ENCODE measurements at places on chromosomes 16 and 17.

GRCh38 chr17:27634776-27635175 lies 3.8 kb downstream of the LGALS9 start:
- no peak overlapping the region for H3K4me3 ChIP-seq
- peak overlapping the region; percentile 85 for H3K27ac ChIP-seq
- H3K4me1 ChIP-seq = peaks cover 33% of the 10 kb centered on the region
- H3K27me3 ChIP-seq = no peaks in the 10 kb centered on the region
- peaks cover 3% of the 10 kb centered on the region for H3K36me3 ChIP-seq

DNA sequence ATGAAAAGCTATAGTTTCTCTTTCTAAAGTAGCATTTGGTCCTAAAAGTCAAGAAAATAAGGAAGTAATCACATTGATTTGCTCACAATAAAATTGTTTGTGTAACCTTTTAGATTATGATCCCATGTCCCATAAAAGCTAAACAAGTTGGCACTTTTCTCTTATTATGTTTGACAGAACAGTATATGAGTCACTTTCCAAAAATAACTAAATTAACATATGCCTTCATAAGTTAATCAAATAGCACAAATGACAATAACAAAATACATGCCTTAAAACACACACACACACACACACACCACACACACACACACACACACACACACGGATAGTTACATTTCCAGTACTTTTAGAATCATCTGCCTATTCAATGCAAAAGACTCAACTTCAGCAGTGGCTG lies 2.8 kb downstream of the MED13 start:
- H3K4me3 ChIP-seq = peak overlapping the region; percentile 75
- H3K36me3 ChIP-seq = peaks cover 8% of the 10 kb centered on the region
- no peaks in the 10 kb centered on the region for H3K27me3 ChIP-seq
- peak overlapping the region; percentile 92 for H3K27ac ChIP-seq

- H3K4me3 ChIP-seq = no peak overlapping the region
- peak overlapping the region; percentile 88 for H3K27ac ChIP-seq
- H3K4me1 ChIP-seq = peaks cover 57% of the 10 kb centered on the region
- no peaks in the 10 kb centered on the region for H3K27me3 ChIP-seq
Observed at GRCh38 chr17:45579529-45580495, 89.3 kb upstream of the PLEKHM1 start.

- H3K36me3 ChIP-seq = peaks cover 28% of the 10 kb centered on the region
- no peak overlapping the region for H3K27ac ChIP-seq
Observed at GRCh38 chr17:75695830-75696271, 25.4 kb upstream of the ITGB4 start.

DNA sequence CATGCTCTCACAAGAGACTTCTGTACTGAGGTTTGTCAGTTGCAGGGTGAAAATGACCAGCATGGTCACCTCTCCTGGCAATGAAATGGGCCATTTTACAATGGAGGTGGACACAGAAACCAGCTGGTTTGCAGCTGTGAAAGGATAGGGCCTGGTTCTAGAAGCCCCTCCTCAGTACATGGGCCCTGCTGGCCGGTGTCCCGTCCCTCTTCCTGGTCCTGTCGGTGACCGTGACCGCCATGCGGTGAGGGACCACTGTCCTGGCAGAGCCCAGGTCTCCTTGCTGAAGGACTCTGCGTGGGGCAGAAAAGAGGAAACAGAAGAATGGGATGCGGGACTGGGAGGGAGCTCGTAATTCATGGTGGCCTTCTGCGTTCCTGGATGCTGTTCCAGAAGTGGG lies 76.0 kb upstream of the ZNF423 start:
- H3K4me1 ChIP-seq = no peaks in the 10 kb centered on the region
- H3K36me3 ChIP-seq = no peaks in the 10 kb centered on the region
- H3K4me3 ChIP-seq = no peak overlapping the region
- H3K27ac ChIP-seq = no peak overlapping the region
- H3K27me3 ChIP-seq = peaks cover 7% of the 10 kb centered on the region

DNA sequence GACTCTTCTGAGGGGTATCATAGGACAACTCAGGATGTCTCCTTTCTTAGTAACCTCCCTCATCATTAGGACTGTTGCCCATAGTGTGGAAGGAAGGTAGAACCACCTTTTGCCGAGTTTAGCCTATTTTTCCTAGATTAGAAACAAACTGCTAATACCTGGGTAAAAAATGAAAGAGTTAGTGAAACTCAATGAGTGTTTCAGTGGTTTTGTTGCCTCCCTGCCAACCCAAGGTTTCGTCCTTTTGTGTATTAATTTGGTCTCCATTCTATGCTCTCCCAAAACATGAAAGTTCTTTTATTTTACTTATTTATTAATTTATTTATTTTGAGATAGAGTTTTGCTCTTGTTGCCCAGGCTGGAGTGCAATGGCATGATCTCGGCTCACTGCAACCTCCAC lies 174.9 kb upstream of the KCNJ16 start:
- no peak for DNase-seq
- H3K36me3 ChIP-seq = no peaks in the 10 kb centered on the region
- no peak overlapping the region for H3K4me3 ChIP-seq
- H3K27ac ChIP-seq = no peak overlapping the region
- H3K4me1 ChIP-seq = no peaks in the 10 kb centered on the region

DNA sequence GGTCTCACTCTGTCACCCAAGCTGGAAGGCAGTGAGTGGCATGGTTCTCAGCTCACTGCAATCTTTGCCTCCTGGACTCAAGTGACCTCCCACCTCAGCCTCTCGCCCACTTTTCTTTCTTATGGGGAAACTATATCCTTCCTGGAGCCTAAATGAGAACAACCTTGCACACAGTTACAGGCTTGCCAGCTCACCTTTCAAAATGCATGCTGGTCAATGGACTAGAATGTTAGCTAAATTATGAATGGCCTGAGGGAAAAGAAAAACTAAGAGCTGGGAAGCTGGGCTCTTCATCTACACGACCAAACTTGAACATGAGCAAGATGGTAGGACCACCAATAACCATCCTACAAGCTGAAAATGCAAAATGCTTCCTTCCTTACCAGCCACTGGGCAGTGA lies 10.6 kb upstream of the LHX1 start:
- H3K27ac ChIP-seq = no peak overlapping the region
- no peaks in the 10 kb centered on the region for H3K36me3 ChIP-seq
- peaks cover 12% of the 10 kb centered on the region for H3K4me1 ChIP-seq
- H3K4me3 ChIP-seq = no peak overlapping the region

DNA sequence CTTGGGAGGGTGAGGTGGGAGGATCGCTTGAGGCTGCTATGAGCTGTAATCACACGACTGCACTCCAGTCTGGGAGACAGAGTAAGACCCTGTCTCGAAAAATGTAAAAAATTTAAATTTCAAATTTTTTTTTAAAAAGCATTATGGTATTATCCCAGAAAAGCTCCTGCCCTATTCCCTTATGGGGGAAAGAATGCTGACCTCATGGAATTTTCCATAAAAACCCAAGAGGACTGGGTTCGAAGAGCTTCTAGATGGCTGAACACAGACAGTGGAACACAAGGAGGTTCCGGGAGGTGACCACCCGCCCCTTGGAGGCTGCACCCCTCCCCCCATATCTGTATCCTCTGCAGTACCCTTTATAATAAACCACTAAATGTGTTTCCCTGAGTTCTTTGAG lies 4.0 kb downstream of the EIF4A3 start:
- H3K27ac ChIP-seq = no peak overlapping the region
- H3K4me3 ChIP-seq = no peak overlapping the region
- DNase-seq = no peak
- peaks cover 16% of the 10 kb centered on the region for H3K4me1 ChIP-seq
- peaks cover 17% of the 10 kb centered on the region for H3K36me3 ChIP-seq

DNA sequence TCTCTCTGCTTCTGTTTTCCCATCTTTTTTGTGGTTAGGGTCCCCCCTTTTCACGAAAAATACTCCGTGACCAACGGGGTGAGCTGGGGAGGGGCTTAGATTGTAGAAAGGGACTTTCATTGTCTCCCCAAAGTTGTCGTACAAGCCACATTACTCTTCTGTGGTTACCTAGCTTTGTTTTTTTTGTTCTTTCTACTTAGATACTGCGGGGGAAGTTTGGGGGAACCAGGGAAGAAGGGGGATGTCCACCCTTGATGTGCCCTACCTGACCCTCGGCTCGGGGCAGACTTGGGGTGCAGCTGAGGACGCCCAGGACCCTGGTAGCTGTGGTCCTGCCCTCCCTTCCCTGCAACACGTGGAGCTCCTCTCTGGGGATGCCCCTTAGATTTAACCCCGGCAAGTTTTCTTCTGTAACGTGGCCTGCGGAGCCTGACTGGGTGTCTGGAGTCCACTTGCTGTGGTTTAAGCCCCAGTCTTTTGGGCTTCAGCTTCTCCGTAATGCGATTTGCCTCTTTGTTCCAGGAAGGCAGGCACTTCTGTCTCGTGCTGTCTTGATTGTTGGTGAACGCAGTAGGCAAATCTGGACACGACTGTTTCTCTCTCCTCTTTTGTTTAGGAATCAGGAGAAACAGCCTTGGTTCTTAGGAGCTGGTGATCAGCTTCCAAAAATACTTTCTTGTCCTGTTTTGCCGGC lies 892 bp downstream of the ABCC1 start:
- H3K27ac ChIP-seq = peak overlapping the region; percentile 93
- H3K4me1 ChIP-seq = peaks cover 34% of the 10 kb centered on the region
- DNase-seq = no peak
- H3K36me3 ChIP-seq = peaks cover 3% of the 10 kb centered on the region
- no peaks in the 10 kb centered on the region for H3K27me3 ChIP-seq
